Activated T-helper 1 cell treated with anti-CD3 and anti-CD28 coated beads, Interleukin-12 subunit alpha, Interleukin-12 subunit beta, Interleukin-2, Interleukin-4 antibody, amounts not matched to agents 30 ng/mL and 10 ng/mL and 1 ng/mL, durations not matched to agents 14 hours and 24 hours and 36 hours (primary cell): ENCODE measurements at places on chromosomes 5 and 9. TPM values are rescaled to one million over a fixed set of nuclear protein-coding genes. Genes with fewer than 3 reads are reported as not detected.

- peaks cover 19% of the 10 kb centered on the region for H3K36me3 ChIP-seq
- H3K4me1 ChIP-seq, result peaks cover 7% of the 10 kb centered on the region
- no peaks in the 10 kb centered on the region for H3K27me3 ChIP-seq
- H3K4me3 ChIP-seq, result no peak within 1 kb of the TSS
Measured at GRCh38 chr5:79689541-79690466, at the start of gene CMYA5. Gene CMYA5 (plus strand): TSS chr5:79689836. CDS start chr5:79689908, 72 bp downstream.

DNA sequence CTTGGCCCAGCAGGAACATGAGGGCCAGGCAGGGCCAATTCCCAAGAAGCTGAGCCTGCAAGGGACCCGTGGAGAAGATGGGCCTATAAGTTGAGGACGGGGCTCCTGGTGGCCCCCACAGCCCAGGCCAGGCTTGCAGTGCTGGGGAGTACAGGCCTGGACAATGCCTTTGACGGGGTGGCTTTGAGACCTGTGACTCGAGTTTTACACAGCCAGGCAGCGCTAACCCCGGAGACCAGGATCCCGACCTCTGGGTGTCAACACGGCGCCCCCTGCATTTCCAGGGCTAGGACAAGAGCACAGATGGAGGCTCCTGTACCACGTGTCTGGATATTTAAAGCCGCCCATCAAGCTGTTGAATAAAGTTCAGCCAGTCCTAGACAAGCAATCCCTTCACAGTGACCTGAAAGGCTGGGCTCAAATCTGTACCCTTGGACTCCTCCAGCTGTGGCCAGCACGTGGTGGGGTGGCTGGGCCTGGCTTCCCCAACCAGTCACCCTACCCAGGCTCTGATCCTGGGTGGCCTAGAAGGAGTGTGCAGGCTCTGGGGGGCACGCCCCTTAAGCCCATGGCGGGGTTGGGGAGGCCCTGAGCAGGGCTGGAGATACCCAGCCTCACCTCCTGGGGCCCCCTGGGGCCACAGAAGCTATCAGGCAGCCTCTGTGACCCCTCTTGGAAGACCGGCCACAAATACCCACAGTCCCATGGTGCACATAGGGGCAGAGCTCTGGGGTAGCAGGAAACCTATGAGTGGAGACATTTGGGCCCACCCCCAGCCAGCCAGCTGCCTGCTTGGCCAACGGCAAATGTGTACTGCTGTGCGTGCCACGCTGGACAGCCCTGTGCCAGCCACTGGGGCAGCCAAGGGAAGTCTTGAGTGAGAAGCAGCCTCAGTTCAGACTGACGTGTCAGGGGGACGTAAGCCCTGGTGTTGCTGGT is 88.7 kb downstream of the NTNG2 start:
- H3K4me3 ChIP-seq, result no peak overlapping the region
- no peaks in the 10 kb centered on the region for H3K4me1 ChIP-seq
- H3K27ac ChIP-seq, result no peak overlapping the region
- no peaks in the 10 kb centered on the region for H3K36me3 ChIP-seq
- peaks cover 12% of the 10 kb centered on the region for H3K27me3 ChIP-seq

DNA sequence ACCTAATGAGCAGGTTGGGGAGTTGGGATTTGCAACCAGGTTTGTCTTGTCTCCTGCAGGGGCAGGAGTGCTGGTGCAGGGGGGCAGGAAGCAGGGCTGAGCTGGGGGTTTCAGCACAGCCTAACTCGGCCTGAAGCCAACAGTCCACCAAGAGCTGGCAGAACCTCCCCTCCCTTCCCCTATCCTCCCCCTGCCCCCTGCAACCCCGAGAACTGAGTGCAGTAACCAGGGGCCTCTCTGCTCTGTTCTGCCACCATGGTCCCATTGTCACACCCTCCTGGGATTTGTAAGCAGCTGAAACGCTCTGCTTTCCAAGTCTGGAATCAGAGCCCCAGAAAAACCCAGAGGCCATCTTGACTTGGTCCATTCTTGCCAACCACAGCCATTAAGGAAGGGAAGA is 72.9 kb downstream of the ARHGEF37 start:
- H3K36me3 ChIP-seq, result no peaks in the 10 kb centered on the region
- no peak for DNase-seq
- H3K4me1 ChIP-seq, result no peaks in the 10 kb centered on the region
- no peak overlapping the region for H3K27ac ChIP-seq
- no peak overlapping the region for H3K4me3 ChIP-seq
- H3K27me3 ChIP-seq, result peaks cover 4% of the 10 kb centered on the region

DNA sequence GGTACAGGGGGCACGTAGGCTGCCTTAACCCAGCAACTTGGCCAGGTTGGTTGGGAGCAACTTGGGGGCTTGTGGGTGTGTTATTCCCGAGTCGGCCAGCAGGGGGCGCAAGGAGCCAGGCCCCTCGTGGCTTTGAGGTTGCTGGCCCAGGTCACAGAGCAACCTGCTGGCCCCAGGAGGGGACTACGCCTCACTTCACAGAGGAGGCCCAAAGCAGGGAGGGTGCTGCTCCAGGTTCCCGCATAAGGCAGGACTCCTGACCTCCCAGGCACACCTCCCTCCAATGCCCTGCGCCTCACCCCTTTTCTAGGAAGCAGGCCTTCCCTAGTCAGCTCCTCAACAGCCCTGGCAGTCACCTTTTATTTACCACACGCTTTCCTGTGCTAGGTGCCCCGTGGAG is 18.1 kb downstream of the KYAT1 start:
- H3K36me3 ChIP-seq, result no peaks in the 10 kb centered on the region
- peak; percentile 77 for DNase-seq
- H3K4me1 ChIP-seq, result peaks cover 6% of the 10 kb centered on the region
- no peak overlapping the region for H3K4me3 ChIP-seq
- no peaks in the 10 kb centered on the region for H3K27me3 ChIP-seq
- no peak overlapping the region for H3K27ac ChIP-seq

- no peaks in the 10 kb centered on the region for H3K36me3 ChIP-seq
- no peak for DNase-seq
- no peak overlapping the region for H3K27ac ChIP-seq
- no peaks in the 10 kb centered on the region for H3K4me1 ChIP-seq
- no peaks in the 10 kb centered on the region for H3K27me3 ChIP-seq
- H3K4me3 ChIP-seq, result no peak overlapping the region
Measured at GRCh38 chr5:60520451-60521227, 179.3 kb downstream of the DEPDC1B start.

DNA sequence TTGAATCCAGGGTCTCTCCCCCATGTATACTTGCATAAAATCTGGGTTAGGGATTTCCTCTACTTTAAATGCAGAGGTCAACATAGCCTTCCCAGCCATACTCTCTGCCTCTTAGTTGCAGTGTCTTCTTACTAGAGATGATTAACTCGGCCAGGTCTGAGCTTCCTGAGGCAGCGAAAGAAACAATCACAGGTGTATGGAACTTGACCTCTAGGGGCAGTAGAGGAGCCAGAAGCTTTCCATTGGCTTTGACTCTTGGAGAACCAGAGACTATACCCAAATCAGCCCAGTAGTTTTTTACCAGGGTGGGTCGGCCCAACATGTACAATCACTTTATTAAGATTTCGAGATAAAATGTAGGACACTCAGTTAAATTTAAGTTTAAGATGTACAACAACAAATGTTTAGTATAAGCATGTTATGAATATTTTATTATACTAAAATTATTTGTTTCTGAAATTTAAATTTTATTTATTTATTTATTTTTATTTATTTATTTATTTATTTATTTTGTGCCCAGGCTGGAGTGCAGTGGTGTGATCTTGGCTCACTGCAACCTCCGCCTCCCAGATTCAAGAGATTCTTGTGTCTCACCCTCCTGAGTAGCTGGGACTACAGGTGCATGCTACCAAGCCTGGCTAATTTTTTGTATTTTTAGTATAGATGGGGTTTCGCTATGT is 48.0 kb upstream of the DMRT3 start:
- H3K27me3 ChIP-seq, result peaks cover 4% of the 10 kb centered on the region
- H3K36me3 ChIP-seq, result no peaks in the 10 kb centered on the region
- no peaks in the 10 kb centered on the region for H3K4me1 ChIP-seq
- no peak overlapping the region for H3K27ac ChIP-seq

- peaks cover 3% of the 10 kb centered on the region for H3K36me3 ChIP-seq
- no peak for DNase-seq
- H3K4me3 ChIP-seq, result peak overlapping the region; percentile 87
- H3K4me1 ChIP-seq, result peaks cover 21% of the 10 kb centered on the region
- peak overlapping the region; percentile 91 for H3K27ac ChIP-seq
Measured at GRCh38 chr9:100426189-100426529, 784 bp upstream of the MSANTD3 start.

ZFP2 gene
- total RNA-seq, result 0.07 and 0.41 TPM in 2 replicates

GTF3C4 gene
- 19.3 and 20.1 TPM in 2 replicates for total RNA-seq
